Central memory CD8-positive, alpha-beta T cell (primary cell): ENCODE measurements at places on chromosomes 1 and 21.

DNA sequence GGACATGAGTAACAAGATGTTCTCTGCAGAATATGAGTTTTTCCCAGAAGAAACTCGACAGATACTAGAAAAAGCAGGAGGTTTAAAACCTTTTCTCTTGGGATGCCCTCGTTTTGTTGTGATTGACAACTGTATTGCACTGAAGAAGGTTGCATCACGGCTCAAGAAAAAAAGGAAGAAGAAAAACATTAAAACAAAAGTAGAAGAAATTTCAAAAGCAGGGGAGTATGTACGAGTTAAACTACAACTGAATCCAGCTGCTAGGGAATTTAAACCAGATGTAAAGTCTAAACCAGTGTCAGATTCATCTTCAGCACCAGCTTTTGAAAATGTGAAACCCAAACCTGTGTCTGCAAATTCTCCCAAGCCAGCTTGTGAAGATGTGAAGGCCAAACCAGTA lies 92.5 kb downstream of the TTC3 start:
- DNase-seq, result no peak

- no peak for DNase-seq
These were observed 26.0 kb upstream of the ESRRG start for GRCh38 chr1:216749232-216749631.

DNA sequence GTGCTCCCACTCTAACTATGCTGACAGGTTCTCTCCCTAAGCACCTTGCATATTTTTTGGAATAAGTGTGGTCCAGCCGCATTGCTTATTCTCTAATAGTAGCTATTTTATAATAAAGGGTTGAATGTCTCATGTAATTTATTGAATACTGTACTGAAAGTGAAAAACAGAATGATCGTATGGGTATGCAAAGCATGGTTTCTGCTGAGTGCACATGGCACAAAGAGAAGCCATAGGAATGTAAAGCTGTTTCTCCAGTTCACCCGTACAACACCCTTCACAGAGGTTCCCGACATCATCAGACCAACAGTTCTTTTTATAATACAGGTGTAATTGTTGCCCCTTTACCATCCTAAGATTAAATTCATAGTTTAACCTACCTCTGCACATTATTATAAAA lies 8.9 kb upstream of the HAO2 start:
- DNase-seq, result no peak

DNA sequence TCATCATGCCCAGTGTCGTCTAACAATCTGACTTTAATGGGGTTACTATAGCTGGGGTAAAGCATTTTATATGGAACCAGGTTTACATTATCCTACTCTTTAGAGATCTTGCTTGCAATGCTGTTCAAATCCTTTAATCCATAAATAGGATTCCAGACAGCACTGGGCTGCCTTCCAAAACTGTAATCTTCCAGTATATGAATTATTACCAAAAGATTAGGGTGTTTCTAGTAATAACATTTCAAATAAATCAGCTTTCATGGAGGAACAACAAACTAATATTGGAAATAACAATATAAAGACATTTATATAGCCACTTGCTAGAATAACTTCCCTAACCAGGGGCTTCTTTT lies 88.6 kb upstream of the PLXNA2 start:
- no peak for DNase-seq

GRCh38 chr1:22625262-22625925 lies 11.0 kb upstream of the C1QA start:
- DNase-seq, result no peak

GRCh38 chr1:193301746-193302145 lies 115.3 kb upstream of the B3GALT2 start:
- no peak for DNase-seq

GRCh38 chr1:204493984-204494280 lies 673 bp downstream of the PIK3C2B start:
- peak; percentile 37 for DNase-seq

- DNase-seq, result no peak
These were observed 9.6 kb downstream of the DUSP23 start for GRCh38 chr1:159790237-159790917.

- DNase-seq, result no peak
These were observed 135.7 kb upstream of the SLC45A1 start for GRCh38 chr1:8182034-8182761.

- no peak for DNase-seq
These were observed at the start of gene IL22RA1 for GRCh38 chr1:24142546-24143534. TSS of gene IL22RA1 (minus strand) at chr1:24143140. CDS start at chr1:24143082, 58 bp downstream.

- DNase-seq, result no peak
These were observed 11.6 kb downstream of the TINAGL1 start for GRCh38 chr1:31587720-31588423.

GRCh38 chr1:65959896-65960567 lies 167.3 kb downstream of the PDE4B start:
- DNase-seq, result no peak

DNA sequence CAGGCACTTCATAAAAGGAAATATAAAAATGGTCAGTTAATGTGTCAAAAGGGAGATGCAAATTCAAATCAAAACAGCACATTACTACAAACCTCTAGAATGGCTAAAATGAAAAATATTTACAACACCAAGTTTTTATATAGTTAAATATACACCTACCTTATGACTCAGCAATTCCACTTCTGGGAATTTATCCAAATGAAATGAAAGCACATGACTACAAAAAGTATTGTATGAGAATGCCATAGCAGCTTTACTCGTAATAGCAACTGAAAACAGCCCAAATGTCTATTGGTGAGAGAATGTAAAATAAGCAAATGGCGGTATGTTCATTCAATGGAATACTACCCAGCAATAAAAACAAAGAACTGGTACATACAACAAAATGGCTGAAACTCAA lies 175.8 kb upstream of the SPAG17 start:
- DNase-seq, result no peak

DNA sequence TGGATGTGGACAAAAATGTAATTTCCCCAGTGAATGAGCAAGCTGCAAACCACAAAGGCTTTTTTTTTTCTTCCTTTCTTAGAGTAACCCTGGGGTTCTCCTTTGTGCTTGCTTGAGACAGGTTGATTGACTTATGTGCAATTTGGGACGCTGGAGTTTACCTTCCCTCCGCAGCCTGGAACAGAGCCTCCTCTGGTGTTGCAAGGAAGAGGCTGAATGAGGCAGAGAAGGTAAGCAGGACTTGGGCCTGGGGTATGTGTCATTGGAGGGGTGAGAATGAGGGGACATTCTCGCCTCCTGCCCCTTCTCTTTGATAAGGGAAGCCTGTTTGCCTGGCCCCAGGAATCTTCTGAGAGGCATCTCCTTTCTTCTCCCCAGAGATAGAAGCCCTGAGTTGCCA lies 49.8 kb downstream of the NFASC start:
- DNase-seq, result no peak

DNA sequence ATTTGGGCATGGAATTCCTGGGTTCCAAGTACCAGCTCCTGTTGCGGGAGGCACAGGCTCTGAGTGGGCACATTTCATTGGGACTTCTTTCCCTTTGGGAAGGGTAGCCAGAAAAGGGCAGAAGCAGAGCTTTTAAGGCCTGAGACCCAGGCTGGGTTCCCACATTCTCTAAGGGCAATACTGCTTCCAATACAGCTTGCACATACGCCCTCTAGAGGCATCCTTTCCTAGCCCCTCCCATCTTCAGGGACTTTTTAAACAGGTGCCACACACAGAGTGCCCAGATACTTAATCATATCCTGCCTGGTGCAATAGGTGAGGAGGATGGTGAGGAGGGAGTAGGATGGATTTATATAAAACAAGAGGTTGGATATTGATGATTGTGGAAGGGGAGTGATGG lies 5.7 kb downstream of the GPR88 start:
- no peak for DNase-seq

DNA sequence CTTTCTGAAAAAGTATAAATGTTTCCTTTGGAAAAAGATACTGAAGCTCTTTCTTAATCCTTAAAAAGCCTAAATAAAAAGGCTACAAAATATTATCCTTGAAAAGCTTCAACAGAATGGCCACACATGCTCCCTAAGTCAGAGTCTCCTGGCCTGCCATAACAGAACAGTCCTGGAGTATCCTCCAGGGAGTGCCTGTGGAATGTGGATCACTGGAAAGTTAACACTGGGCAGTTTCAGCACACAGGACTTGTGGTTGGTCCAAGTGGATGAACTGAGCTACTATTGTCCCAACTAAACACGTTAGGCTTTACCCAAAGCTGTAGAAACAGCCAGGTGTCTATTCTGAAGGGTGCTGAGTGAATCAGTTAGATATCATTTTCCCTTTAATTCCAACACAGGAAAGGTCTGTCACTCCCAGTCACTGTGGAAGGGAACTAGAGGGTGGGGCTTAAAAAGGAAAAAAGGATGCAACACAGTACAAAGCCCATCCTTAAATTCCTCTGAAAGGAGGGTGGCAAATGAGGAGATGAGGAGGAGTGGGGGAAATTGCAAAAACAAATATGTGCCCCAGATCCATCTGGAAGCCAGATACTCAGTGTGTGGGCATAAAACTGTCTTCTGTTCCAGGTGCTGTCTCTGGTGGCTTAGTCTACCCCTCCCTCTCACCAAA lies 196.3 kb upstream of the SPAG17 start:
- DNase-seq, result no peak

GRCh38 chr1:66705110-66705509 lies 47.1 kb upstream of the DYNLT5 start:
- DNase-seq, result no peak

GRCh38 chr1:84705513-84705912 lies 15.3 kb upstream of the SSX2IP start:
- no peak for DNase-seq

- no peak for DNase-seq
These were observed 66.7 kb upstream of the GUCA2A start for GRCh38 chr1:42231253-42231652.

GRCh38 chr1:199301472-199302217 lies 662.8 kb downstream of the PTPRC start:
- DNase-seq, result no peak

GRCh38 chr1:109910963-109911798 lies 532 bp downstream of the CSF1 start:
- DNase-seq, result no peak

DNA sequence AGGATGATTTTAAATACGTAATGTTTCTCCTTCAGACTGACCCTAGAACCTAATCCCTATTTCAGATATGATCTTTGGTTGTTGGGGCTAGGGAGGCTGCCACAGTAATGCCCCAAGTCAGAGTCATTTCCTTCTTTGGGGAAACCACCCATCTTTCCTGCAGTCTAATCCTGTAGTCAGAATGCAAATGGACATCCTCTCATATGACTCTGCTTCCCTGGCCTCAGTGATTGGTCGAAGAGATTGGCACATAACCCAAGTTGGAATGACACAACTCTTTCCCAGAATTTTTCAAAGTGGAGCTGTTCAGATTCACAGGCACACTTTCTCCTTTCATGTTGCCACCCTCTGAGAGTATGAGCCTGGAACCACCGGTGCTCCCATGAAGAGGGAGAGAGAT lies 58.8 kb upstream of the ZNF644 start:
- DNase-seq, result no peak

GRCh38 chr1:219990782-219991510 lies 55.4 kb downstream of the EPRS1 start:
- DNase-seq, result no peak

- DNase-seq, result no peak
These were observed 299.1 kb downstream of the PCP4 start for GRCh38 chr21:40166291-40166843.

DNA sequence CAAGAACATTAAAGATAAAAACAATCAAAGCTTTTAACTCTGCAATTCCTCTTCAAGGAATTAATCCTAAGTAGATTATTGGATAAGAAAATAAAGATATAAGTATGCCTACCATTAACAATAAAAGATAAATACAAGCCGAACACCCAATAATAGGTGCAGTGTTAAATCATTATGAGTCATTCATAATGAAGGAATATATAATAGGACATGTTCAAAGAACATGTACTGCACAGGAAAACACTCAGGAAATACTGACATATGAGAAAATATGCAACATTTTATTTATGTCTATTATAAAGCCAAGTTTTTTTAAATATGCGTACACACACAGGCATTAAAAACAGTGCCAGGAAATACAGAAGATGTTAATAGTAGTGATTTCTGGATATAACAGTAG lies 11.1 kb upstream of the EXO1 start:
- no peak for DNase-seq

- no peak for DNase-seq
These were observed 25.3 kb downstream of the ARHGEF16 start for GRCh38 chr1:3479511-3480368.

DNA sequence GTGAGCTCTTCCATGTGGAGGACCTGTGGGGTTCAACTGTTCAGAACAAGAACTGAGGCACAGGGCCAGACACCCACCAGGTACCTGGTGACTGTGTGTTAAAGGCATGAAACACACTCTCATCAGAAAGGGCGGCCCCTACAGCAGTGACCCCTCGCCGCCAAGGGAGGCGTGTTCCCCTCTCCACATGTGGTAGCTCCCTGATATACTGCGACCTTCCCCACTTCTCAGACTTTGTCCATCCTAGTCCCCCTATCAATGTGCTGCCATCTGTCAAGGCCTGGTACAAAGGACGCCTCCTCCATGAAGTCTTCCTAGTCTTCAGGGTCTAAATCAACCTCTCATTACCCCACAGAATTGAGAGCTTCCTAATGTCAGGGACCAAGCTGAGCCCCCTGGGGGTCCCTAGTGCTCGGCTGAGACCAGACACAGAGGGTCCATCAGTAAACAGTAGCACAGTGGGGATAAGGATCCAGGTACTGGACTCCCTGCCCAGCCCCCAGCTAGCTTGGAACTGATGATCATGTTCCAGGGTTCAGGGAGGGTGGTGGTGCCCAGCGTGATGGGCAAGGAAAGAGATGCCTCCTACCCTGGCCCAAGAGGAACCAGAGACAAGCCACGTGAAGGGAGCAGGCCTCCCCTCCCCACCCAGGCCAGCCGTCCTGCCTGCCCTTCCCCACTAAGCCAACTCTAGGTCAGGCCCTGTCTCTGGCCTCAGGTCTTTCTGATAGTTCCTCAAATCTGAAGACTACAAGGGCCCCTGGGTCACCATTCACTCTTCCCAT lies 10.3 kb downstream of the SDC3 start:
- no peak for DNase-seq

DNA sequence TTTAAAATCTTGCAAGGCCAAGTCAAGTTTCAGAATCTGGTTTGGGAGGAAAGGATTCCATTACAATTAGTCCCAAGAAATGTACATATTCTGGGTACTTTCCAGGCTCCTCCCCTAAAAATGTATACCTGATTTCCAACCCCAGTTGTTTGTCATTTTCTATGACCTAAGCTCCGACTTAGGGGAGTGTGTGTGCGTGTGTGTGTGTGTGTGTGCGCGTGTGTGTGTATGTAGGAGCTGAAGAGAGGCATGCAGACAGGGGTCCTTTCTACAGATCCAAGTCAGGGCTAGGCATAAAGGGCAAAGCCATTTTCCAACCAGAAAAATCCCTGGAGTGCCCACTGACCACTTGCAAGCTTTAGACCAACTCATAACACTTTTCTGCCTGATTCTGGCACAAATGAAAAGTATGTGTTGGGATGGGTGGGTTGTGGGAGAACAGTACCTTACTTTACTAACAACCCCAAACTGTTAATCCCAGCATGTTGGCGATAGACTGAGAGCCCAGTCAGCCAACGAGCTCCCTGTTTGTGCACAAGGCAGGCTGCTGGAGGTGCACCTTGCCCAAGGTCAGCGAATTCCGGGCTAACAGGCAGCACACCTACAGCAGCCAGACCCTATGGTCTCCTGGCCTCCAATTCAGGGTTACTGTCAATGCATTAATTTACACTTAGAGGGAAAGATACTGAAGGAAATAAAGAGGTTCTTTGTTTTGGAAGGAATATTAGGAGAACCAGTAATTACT lies 1.7 kb downstream of the TRABD2B start:
- DNase-seq, result no peak
